ENCODE measurements at places on chromosomes 6 and 20.
A peak's percentile ranks its signal among the peaks of the same experiment; 100 is the strongest.

- DNase-seq, result peak; percentile 73
These were observed 331.3 kb downstream of the BCKDHB start for GRCh38 chr6:80437801-80438200.

- no peak for DNase-seq
These were observed 1.2 kb downstream of the LIME1 start for GRCh38 chr20:63737695-63737944.

DNA sequence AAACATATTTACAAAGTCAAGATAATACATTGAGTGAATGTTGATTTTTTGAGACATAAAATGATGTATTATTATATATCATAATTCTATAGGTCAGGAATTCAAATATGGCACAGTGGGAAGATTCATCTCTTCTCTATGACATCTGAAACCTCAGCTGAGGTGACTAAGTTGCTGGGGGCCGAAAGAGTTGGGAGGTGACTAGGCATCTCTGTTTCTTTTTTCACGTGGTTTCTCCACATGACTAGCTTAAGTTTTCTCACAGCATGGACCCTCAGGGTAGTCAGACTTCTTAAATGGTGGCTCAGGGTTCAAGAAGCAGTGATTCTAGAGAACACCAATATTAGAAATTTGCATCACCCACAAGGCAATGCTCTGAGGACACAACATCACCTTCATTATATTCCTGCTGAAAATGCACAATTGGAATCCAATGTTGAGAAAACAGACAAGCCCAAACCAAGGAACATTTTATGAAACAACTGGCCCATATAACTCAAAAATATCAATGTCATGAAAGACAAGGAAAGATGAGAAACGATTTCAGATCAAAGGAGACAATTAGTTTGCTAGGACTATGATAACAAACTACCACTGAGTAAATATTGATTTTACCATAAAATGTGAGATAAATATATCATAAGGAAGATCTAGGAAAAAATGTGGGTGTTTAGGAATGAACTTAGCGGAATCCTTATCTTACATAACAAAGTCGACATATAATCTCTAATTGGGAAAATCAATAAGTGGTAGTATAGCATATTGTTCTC lies 273.3 kb upstream of the IRAK1BP1 start:
- DNase-seq, result no peak

DNA sequence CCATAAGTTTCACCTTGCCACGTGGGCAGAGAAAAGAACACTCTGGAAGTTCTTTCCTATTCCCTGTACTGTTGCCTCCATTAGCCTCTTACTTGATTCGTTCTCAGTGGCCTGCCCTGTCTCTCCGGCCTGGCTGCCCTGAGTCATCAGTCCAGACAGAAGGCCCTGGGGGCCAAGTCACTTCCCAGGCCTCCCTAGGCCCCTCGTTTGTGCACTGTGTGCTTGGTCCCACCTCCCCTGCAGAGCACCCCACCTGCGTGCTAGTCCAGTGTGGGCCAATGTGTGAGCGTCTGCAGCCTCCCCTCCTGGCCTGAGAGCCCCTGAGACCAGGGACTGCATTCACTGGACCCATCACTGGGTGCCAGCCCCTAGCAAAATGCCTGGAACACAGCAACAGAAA lies 191.2 kb upstream of the RREB1 start:
- DNase-seq, result no peak

GRCh38 chr6:99282479-99283062 lies 66.9 kb downstream of the FAXC start:
- DNase-seq, result no peak

GRCh38 chr6:69917834-69918233 lies 51.5 kb downstream of the COL19A1 start:
- no peak for DNase-seq

- DNase-seq, result no peak
These were observed 6.9 kb upstream of the RSPO3 start for GRCh38 chr6:127111526-127111925.

Data from skin of body (tissue), 3 donors.